ENCODE measurements at places on chromosomes 7 and 10.

DNA sequence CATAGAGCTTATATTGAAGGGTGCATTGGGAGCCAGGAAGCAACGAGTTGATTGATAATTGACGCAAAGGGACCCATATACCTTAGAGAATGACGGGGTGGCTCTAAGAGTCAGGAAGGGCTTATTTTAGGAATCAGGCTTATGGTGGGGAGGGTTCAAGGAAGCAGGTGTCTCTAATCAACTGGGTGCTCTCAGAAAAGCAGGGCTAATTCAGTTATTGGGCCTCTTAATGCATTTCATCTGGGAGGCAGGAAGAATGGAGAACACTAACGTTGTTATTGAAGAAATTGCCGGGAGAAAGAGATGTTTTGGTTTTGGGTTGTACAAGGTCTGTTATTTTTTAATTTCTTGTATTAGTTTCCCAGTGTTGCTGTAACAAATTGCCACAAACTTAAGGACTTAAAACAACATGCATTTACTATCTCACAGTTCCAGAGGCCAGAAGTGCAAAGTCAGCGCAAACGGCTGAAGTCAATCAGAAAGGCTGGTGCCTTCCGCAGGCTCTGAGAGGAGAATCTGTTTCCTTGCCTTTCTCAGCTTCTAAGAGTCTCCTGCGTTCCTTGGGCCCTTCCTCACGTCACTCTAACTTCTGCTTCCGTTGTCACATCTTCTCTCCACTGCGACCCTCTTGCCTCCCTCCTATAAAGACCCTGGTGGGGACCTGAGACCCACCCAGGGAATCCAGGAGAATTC is 328.4 kb upstream of the C7orf33 start:
- no peak for DNase-seq

GRCh38 chr7:16891338-16891737 is 9.6 kb upstream of the AGR3 start:
- peak; percentile 29 for DNase-seq

- no peak for DNase-seq
Observed at GRCh38 chr7:44098092-44099068, 5.8 kb upstream of the AEBP1 start.

DNA sequence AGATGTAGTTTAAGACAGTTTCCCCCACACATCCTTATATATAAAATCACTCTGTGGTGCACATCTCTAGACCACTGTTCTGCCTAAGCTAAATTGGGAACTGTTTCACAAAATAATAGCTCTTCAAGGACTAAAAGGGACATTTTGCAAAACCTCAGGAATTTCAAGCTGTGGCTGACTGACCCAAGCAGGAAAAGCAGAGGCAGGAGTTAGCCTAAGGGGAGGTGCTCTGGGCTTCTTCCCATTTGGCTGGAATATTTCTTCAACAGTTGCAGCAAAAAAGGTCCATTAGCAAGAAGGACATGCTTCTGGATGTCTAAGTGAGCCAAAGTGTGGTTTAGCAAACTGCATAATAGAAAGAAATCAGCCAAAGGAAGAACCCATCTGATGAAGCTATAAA is 551.2 kb upstream of the ANKRD30A start:
- DNase-seq = peak; percentile 17
